ENCODE measurements at places on chromosomes 6 and 20.

- no peak for DNase-seq
These were observed 50.8 kb upstream of the MLN start for GRCh38 chr6:33854572-33855030.

- no peak for DNase-seq
These were observed 34.0 kb upstream of the FOXO3 start for GRCh38 chr6:108526739-108527174.

- DNase-seq, result no peak
These were observed 91.0 kb upstream of the SSTR4 start for GRCh38 chr20:22944062-22944461.

- no peak for DNase-seq
These were observed 3.5 kb downstream of the SLC17A4 start for GRCh38 chr6:25757936-25758642.

GRCh38 chr20:48150568-48150967, 365.3 kb upstream of the SULF2 start:
- no peak for DNase-seq

DNA sequence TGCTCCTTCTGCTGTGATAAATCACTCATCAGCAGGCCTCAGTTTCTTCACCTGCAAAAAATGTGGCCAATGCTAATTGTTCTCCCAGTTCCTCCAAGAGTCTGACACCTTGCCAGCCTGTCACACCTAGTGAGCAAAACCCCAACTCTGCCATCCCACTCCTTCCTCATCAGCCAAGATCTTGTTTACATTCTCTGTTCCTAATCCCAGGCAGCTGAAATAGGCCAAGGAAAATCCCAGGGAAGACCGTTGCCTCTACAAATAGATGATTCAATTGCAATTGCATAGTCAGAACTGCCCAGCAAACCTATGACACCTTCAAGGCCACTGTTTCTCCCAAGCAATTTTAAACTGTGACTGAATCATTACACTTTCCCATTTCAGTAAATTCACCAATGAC, 78.7 kb downstream of the GMDS start:
- DNase-seq, result no peak

DNA sequence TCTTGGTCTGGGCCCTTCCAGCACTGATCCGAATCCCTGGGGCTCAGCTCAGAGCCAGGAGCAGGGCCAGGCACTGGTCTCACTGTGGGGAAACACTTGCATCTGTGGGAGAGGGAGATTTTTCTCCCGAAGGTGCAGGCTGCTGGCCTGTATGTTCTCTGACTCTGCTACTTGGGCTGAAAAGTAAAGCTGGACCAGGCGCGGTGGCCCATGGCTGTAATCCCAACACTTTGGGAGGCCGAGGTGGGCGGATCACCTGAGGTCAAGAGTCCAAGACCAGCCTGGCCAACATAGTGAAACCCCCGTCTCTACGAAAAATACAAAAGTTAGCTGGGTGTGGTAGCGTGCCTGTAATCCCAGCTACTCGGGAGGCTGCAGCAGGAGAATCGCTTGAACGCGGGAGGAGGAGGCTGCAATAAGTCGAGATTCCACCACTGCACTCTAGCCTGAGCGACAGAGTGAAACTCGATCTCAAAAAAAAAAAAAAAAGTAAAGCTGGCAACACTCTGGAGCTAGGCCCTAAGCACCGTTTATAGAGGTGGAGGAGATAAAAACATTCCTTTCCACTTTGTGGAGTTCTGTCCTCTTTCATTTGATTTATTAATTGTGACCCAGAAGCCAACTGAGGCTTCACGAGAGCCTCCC, 41.7 kb downstream of the JPH2 start:
- DNase-seq, result no peak

DNA sequence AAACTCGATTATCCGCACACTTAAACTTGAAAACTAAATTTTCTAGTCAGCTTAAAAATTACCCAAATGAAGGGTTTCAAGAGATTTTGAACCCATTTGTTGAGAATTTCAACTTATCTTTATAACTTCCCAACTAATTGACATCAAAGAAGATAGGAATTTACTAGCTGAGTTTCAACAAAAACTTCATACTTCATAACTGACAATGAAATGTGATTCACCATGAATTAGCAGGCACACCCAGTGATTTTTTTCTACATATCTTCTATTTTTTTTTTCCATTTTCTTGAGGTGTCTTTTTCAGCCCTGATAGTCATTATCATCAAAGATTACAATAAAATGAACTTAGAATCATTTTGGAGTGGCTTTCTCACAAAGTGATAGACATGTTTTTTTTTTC, 26.7 kb downstream of the TNFAIP3 start:
- no peak for DNase-seq

DNA sequence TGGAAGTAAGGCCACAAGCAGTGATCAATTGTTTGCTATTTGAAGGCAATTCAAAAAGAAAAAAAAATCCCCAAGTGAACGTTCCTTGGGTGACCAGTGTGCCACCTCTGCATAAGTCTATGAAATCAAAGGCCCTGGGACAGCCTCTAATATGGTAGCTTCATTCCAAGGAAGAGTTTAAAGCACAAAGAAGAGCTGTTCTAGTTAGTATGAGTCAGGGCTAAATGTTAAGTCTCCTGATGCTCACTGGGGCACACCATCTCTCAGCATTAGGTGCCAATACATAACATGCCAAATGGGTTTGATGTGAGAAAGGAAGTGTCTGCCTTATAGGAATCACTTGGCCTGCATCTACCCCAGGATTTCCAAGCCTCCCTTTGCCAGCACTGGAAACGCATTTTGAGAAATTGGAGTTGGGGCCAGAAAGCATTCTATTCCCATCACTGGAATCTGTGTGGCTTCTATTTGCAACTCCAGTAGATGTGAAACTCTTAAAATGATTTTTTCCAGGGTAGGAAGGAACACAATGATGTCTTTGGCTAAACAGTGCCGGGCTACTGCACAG, 13.0 kb downstream of the UNC5CL start:
- DNase-seq, result no peak

GRCh38 chr20:31826074-31826473, 6.9 kb downstream of the MYLK2 start:
- DNase-seq, result no peak

DNA sequence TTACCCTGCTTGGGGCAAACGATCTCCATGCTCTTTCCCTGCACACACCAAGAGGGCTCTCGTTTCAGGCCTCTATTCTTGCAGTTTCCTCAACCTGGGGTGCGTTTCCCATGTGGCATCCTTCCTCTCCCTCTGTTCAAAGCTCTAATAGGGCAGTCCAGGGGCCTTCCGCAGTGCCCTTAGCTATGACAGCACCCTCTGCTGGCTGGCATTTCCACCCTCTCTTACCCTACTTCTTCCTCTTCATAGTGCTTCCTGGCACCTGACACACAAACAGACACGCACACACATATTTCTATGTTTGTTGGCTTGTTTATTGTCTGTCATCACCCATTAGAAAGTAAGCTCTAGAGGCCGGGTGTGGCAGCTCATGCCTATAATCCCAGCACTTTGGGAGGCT, 294.0 kb downstream of the CLIC5 start:
- DNase-seq, result no peak

DNA sequence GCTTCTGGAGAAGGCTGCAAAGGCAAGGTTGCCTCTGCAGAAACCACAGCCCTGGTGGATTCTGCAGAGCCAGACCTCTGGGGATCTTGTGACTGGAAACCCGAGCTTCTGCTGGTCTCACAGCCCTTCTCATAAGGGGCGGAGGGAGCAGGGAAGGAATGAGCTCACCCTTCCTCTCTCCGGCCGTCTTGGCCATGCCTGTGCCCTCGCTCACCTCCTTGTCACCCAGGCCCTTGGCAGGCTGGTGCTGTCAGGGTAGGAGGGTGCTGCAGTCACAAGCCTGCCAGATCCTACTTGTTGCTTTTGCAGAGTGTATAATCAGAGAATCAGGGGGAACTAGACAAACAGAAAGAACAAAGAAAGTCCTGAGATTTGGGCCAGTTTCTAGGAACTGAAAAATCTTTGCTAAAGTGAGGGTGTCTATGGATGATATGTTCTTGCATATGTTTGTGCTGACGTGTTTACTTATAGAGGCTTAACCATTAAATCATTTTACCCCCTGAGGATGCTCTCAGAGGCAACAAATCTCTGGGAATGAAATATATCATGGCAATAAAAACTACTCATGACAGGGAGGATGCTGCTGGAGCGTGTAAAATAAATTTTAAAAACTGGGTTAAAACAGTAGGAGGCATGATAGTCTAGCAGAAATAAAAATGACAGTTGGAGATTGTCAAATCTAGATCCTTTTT, 244.9 kb upstream of the SOX4 start:
- DNase-seq, result no peak

DNA sequence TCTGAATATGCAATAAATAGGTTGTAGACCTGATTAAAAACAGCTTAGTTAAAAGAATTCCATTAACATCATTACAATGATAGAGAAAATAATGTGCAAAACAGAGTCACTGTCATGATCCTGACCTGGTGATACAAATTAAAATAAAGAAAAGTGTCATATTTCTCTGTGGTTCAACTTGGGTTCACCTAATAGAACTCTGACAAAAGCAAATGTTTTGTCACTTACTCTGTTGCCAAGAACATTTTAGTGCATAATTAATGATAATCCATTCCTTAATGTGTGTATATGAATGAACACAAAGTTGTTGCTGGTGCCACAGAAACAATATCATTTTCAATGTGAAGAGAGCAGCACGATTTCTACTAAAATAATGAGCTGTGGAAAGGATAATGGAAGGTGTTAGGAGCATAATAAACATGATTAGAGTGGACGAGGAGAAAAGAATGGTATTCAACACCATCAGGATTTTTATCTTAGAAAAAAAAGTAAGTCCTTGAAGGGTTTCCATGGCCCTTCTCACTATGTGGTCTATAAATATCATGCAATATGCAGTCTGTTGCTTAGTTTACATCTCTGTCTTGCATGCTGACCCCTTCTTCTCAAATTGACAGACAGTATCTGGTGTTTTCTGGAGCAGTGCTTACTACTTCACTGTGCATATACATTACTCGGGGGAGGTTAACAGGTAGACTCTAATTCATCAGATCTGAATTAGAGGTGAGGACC, 656.6 kb upstream of the MMS22L start:
- no peak for DNase-seq

- DNase-seq, result peak; percentile 79
These were observed 75.9 kb upstream of the MYL9 start for GRCh38 chr20:36465109-36466080.

GRCh38 chr20:50820515-50821256, 25.8 kb downstream of the BCAS4 start:
- DNase-seq, result no peak

Data from HCT116 (cell line).